ENCODE measurements at places on chromosomes 2 and 18.

DNA sequence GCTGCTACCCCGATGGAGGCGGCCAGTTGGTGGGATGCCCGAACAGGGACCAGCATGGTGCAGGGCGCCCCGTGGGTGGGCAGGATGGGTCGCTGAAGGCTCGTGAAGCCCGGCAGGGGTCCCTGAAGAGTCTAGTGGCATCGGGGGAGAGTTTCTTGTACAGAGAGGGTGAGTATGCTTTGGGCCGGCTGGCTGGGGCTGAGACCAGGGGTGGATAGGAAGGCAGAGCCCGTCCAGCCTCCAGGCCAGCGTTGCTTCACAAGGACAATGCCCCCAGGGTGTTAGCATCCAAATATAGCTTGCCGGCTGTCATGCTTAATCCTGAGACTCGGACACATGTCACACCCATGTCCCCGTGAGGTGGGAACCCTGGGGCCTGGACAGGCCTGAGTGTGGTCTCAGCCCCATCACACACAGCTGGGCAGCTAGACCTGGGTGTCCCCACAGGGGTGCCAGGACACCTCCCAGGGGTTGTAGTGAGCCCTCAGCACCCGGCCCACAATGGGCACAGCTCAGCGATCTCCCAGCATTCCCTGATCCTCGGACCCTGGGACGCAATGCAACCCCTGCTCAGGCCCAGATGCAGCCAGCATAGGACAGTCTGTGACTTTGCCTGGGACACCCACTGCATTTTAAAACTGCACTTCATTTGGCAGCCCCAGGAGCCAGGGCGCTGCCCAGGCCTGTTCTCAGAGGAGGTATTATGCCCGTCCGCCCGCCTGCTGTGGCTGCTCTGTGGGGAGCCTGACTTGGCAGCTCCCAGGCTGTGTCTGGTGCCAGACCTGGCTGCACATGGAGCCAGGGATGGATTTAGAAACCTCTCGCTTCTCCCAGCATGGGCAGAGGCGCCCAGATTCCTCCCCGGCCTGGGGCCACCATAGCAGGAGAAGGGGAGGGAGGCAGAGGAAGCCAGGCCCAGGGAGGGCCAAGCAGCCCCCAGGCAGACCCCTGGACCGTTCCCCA lies 36.4 kb downstream of the RAMP1 start:
- no peak for DNase-seq

GRCh38 chr2:197904446-197904845 lies 100.1 kb downstream of the PLCL1 start:
- DNase-seq, result peak; percentile 15

DNA sequence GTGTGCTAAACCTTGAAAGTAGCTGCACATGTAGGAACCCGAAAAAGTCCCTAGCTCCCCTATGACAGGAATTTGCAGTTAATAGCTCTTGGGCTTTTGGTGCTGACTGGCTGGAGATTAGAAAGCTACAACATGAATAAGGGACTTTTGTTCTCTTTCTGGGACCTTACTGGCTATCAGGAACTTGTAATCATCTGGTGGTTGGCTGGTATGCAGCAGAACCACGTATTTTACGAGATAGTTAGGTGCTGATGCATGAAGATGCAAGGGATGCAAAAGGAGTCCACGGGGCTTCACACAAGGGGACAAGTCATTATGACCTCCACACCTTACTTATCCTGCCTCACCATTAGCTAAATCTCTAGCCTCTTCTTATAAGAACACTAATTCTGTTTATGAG lies 190.2 kb upstream of the NRXN1 start:
- no peak for DNase-seq

DNA sequence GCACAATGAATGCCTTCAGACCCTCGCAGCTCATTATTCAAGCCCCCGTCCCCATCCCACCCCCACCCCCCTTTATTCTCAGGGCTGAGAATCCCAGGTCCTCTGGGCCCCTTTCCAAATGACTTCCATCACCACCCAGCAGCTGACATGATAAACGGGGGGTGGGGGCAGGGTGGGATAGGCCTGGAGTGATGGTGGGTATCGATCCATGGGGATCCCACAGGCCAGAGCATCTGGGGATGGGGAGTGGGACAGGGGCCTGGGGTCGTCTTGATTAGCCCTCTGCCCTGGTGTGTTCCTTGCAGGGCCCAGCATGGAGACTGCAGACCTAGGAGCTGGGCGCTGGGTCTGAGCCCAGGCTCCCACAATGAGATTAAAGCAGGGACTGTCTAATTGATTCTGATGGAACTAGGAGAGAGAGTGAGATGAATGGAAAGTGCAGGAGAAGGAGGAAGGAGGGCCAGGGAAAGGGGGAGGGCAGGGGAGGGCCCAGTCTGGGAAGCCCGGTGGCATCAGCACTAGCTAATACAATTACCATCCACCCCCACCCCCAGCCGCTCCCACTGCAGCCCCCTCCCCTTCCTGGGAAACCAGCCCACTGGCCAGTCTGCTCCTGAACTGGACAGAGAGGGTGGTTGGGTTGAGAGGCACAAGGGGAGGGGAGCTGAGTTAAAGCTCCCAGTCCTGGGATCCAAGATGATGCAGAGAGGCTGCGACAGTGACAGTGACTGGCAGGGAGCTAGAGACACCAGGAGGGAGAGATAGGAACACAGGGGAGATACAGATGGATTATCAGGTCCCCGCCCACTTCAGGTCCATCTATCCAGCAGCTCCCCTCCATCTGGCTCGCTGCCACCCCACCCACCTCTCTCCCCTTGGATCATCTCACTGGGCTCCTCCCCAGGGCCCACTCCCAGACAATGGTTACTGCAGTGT lies 13.1 kb upstream of the TNS1 start:
- no peak for DNase-seq

GRCh38 chr2:49004036-49004626 lies 150.2 kb downstream of the FSHR start:
- DNase-seq, result no peak

- DNase-seq, result no peak
These were observed 687.0 kb downstream of the BCL11A start for GRCh38 chr2:59866436-59866835.

- no peak for DNase-seq
These were observed 5.7 kb downstream of the PTPRM start for GRCh38 chr18:7572822-7573221.

- no peak for DNase-seq
These were observed 11.8 kb downstream of the NDUFA10 start for GRCh38 chr2:240013343-240013742.

GRCh38 chr2:206642075-206643025 lies at the start of gene FAM237A:
FAM237A (plus strand) TSS chr2:206642487; CDS start chr2:206644237, 1,750 bp downstream.
- DNase-seq, result no peak

DNA sequence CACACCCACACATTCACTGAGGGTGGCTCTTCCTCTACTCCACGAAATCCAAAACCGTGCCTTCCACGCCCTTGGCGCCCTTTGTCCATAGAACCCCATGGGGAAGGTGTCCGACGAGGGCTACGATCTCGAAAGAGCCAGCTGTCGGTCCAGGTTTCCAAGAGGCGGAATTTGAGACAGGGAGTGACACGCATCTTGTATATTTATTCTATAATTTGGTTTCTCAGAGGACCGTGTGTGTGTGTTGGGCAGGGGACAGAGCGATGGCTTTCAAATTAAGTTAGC lies 726 bp downstream of the C2orf69 start:
- DNase-seq, result no peak

- DNase-seq, result no peak
These were observed 8.1 kb downstream of the NBEAL1 start for GRCh38 chr2:203022751-203023150.

- no peak for DNase-seq
These were observed 377.5 kb downstream of the ZNF521 start for GRCh38 chr18:24974431-24974830.

DNA sequence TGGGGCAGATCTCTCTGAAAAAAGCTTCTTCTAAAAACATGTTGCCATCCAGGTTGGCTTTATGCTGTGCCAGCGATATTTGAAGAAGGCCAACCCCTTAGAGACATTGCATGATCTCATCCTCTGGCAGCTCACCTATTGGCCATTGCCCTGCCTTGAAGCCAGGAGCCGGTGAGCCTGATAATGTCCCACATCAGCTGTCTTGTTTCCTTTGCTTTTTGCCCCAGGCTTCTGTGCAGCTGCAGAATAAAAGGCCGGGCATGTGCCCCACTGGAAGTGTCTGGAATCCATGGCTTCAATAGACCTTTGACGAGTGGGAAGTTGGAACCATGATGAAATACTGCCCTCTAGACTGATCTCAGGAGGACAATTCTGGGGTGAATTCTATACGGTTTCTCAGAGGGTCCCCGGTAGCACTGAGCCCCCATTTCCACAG lies 523.5 kb upstream of the ZEB2 start:
- DNase-seq, result no peak

- DNase-seq, result no peak
These were observed 38.1 kb downstream of the KCNS3 start for GRCh38 chr2:17916584-17916983.
